Dorsolateral prefrontal cortex (tissue), 122 donors: ENCODE measurements at places on chromosomes 5 and 9.
A peak's percentile ranks its signal among the peaks of the same experiment; 100 is the strongest.

DNA sequence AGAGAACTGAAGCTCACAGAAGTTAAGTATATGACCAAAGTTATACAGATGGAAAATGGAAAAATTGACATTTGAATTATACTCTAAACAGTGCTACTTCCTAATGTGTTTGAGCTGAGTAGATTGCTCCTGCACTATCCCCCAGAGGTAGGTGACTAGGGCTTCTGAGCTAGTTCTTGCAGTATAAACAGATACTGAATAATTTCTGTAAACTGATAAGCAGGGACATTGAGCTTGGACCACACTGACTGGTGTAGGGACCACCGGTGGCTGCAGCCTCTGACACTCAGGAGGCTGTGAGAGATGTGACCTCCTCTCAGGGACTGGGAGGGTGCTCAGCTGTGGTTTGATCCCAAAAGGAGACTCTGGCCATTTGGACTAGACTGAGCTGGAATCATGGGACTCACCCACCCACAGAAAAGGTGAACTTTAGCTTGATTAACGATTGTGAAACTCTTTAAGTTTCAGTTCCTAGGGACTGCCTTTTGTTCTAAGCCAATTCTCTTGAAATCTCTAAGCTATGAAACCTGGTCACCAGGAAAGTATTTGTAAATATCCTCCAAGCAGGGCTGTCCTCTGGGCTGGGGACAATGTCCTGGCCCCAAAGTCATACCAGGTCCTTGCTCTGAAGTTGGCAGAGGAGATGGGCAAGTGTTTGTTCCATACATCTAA is 291.5 kb downstream of the SEC61B start:
- no peak for DNase-seq

DNA sequence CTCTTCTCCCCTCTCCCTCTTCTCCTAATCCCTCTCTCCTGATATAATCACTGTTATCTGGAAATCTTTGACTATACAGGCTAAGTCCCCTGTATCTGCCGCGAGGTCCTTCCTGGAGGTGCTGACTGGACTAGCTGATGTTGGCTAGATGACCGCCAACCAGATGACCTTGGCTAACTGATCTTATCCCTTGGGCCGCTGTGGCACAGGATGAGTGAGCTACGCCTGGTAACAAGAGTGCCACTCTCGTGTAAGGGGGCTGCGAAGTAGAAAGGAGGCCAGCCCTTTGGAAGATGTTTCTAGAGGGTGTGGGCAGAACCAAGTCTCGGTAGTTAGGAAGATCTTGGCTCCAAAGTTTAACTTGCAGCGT is 345 bp upstream of the PRRC1 start:
- no peak for DNase-seq

DNA sequence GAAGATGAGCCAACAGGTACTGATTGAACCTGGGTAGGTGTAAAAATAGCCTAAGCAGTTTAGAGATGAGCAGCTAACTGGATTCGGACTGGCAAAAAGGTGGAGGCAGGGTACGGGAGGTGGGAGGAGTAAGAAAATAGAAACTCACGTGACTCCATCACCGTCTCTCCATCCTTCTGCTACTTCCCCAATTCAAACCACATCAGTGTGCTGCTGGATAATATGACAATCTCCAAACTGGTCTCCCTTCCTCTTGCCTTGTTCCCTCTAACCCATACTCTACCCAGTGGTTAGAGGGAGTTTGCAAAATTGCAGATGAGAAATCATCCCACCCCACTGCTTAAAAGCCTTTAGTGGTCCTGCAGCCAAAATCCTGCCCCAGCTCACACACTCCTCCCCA is 42.7 kb downstream of the RIGI start:
- DNase-seq: no peak

DNA sequence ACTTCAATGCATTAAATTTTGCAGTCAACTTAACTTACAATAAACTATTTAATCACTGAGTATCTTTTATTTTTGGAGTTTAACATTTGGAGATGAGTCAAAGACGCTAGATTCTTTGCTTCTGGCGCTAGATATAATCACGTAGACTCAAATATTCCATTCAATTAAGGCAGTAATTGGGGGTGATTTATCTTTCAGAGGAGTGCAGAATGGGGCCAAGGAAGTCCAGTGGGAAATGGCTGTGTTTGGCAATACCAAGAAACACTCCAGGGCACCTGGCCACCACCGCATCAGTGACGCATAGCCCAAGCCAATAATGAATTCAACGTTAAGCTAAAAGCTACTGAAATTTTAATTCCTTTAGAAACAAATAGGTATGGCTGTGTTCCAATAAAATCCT is 81.2 kb downstream of the PHAX start:
- DNase-seq: no peak

DNA sequence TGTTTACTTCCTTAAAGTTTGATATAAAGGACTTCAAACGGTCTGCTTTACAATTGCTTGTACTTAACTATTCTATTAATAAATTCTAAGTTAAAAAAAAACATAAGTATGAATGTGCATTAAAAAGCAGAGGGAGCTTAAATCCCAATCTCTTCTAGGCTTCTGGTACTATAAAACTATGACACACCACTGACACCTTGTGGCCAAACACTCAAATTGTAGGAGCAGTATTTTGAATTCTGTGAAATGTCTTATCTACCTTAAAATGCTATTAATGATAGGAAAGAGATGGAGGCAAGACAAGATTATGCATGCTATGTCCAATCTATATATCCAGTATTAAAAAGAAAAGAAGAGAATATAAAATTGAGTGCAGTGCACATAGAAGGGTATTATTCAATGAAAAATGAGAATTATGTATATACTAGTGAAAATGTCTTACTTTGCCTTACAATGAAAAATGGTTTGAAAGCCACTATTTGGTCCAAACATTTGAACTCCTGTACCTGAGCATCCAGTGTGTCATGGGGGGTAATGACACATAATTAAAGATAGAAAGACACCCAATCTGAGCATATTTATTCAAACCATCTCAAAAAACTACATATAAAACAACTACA is 87.6 kb downstream of the ERP44 start:
- no peak for DNase-seq

- no peak for DNase-seq
Measured at GRCh38 chr5:149015561-149015960, 47.3 kb downstream of the SH3TC2 start.

GRCh38 chr9:37283730-37284325 is 138.7 kb upstream of the GRHPR start:
- no peak for DNase-seq

GRCh38 chr5:114544561-114544960 is 182.7 kb downstream of the KCNN2 start:
- no peak for DNase-seq

DNA sequence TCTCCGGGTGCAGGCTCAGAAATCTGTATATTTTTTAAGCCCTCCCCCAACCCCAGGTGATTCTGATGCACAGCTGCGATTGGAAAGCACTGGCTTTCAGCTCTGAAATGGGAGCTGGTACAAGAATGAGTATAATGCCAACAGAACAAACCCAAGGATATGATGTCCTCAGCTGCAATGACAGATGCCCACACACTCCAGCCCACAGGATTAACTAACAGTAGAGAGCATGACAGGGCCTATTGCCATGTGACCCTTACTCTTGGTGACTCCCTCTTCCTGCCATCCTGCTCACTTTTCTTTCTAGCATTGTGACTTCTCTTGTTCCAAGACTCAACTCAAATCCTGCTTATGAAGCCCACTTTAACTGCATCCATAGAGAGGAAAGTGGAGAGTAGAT is 174.5 kb downstream of the FGF18 start:
- no peak for DNase-seq

- no peak for DNase-seq
Measured at GRCh38 chr9:34169125-34169524, 9.7 kb upstream of the UBAP1 start.

DNA sequence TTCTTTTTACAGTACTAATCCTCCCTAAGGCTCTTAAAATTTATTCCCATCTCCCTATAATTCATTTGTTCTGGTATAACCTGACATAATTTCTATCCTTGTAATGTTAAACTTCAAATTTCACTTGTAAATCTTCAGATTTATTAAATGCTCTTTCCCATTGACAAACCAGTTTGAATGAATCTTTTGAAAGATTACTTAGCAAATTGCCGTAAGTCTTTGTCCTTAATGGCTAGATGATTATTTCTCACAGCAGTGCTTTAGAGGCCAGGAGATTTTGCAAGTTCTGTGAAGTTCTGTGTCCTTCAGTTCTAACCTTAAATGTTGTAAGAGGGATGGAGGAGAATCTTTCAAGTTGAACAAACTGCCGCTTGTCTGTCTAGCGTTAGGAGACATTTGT is 4.2 kb downstream of the SLC44A1 start:
- no peak for DNase-seq

- no peak for DNase-seq
Measured at GRCh38 chr5:110549301-110549700, 177.2 kb downstream of the TMEM232 start.

GRCh38 chr5:1634337-1634661 is 110.5 kb upstream of the LPCAT1 start:
- DNase-seq: no peak

- no peak for DNase-seq
Measured at GRCh38 chr9:12737871-12738270, 36.9 kb upstream of the LURAP1L start.

- DNase-seq: no peak
Measured at GRCh38 chr5:142945845-142946244, 175.7 kb downstream of the ARHGAP26 start.

GRCh38 chr5:15555176-15555575 is 55.2 kb downstream of the FBXL7 start:
- DNase-seq: no peak

- no peak for DNase-seq
Measured at GRCh38 chr9:14423815-14424261, 109.9 kb upstream of the NFIB start.

DNA sequence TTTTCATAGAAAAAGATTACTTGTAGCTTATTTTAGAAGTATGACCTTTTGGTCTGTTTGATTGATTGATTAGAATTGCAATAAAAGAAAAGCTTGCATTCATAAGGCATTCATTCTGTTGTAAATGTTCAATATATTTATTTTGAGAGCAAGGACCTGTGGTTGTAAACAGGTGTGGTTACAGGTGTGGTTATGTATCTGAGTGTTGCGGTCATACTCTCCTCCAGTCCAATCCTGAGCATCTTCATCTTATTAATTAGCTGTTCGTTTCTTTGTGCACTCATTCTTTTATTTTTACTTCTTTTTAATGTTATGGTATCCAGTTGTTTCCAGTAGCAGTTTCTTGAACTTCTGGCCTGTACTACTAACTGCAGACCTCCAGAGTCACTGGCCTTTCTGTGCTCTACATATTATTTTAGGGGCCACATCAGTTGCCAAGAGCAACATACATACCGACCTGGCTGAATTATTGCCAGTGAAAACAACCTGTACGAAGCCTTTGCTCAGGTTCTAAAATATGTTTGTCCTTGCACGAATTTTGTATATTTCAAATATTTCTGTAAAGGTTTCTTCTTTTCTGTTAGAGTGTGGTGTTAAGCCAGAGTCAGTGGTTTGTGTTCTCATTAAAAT is 128.7 kb downstream of the CDC42SE2 start:
- no peak for DNase-seq

DNA sequence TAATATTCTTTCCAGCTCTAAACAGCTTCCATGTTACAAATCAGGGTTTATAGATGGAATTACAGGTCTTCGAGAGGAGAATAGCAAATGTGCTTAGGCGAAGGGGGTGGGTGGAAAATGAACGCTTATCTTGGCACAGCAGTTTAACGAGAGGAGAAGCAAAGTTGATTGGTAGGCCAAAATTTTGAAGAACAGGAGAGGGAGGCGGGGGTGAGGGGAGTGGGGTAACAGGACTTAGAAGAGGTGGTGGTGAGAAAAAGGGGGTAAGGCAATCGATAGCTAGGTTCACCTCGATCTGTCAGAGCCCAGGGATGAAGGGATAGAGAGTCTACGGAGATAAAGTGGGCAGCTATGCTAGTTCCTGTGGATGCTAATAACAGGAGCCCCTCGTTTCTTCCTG is 764 bp downstream of the ANKRA2 start:
- DNase-seq: no peak

- no peak for DNase-seq
Measured at GRCh38 chr5:33650911-33651310, 210.1 kb downstream of the TARS1 start.

DNA sequence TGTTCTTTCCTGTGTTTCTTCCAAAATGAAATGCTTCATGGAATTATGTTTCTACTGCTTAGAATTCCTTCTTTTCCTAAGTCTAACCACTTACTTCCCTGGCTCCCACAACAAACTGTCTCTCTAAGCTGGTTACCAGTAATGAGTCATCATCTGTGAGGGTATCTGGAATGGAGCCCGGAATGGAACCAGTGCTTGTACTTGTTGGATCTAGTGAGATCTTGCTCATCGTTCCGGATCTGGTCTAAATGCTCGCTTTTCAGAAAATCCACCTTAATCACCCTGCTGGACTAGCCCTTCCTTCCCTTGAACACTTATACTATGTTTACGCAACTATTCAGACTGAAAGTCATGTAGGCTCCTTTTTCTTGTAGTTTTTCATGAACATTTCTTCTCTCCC is 184.8 kb downstream of the PBX3 start:
- peak; percentile 33 for DNase-seq

DNA sequence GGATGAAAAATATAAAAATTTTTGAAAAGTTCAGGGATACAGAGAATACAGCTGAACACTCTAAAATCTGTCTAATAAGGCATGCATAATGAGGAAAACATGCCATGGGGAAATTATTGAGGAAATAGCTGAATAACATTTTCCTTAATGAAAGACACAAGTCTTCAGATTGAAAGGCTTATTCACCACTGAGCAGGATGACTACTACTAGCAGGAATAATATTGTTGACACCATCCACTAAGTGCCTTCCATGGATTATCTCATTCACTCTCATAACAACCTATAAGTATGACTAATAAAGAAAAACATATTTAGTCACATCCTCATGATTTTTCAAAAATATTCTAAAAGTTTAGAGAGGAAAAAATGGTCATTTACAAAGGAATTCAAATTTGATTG is 96.7 kb upstream of the FER start:
- no peak for DNase-seq

DNA sequence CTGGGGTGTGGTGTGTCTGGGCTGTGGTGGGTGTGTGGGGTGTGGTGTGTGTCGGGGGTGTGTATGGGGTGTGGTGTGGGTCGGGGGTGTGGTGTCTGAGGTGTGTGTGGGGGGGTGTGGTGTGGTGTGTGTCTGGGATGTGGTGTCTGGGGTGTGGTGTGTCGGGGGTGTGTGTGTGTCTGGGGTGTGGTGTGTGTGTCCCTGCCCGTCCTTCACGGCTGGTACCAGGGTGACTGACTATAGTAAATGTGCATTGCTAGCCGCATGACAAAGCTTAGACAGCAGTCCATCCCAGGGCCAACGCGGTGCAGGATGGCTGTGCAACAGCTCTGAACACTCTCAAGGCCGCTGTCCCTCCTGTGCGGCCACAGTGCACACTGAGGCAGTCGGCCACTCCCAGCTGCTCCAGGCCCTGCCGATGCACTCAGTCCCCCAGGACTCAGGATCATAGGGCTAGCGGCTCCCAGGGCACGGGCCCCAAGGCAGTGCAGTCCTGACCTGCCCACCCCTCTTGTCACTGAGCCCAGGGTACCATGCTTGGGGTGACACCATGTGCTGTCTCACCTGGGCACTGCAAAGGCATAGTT is 54.0 kb downstream of the SECISBP2 start:
- DNase-seq: no peak

GRCh38 chr5:174675110-174675509 is 49.3 kb upstream of the MSX2 start:
- no peak for DNase-seq
